ENCODE measurements at places on chromosomes 2 and 18. TPM values are rescaled to one million over a fixed set of nuclear protein-coding genes. Genes with fewer than 3 reads are reported as not detected.

DNA sequence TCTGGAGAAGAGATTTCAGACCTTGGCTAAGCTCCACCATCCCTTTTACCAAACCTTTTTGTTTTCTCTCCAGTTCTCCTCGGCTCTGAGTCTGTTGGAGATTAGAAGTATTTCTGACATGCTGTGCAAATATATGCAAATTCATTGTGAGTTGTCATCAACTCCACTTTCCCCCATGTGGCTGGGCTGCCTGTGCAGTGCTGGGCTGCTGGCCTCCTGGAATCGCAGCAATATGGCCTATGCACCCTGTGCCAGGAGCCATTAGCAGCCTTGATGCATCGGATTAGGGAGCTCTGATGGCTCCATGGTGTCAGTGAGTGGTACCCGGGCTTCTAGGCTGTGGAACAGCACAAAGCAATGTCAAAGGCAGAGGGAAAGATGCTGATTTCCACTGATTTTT, 80.0 kb downstream of the GPR39 start:
- no peak for DNase-seq

DNA sequence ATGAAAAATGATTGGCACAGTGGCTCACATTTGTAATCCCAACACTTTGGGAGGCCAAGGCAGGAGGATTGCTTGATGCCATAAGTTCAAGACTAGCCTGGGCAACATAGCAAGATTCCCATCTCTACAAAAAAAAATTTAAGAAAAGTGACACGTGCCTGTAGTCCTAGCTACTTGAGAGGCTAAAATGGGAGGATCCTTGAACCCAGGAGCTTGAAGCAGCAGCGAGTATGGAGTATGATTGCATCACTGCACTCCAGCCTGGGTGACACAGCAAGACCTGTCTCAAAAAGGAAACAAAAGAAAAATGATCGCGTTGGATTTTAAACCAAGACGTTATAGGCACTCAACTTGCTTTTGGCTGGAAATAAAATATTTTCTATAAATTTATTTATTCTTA, 37.8 kb upstream of the CREB1 start:
- DNase-seq, result no peak
- no peak overlapping the region for H3K4me3 ChIP-seq
- H3K27ac ChIP-seq, result no peak overlapping the region
- no peaks in the 10 kb centered on the region for H3K27me3 ChIP-seq
- peaks cover 25% of the 10 kb centered on the region for H3K4me1 ChIP-seq

- H3K4me3 ChIP-seq, result no peak overlapping the region
- H3K27ac ChIP-seq, result no peak overlapping the region
- H3K27me3 ChIP-seq, result no peaks in the 10 kb centered on the region
These were observed 373.1 kb upstream of the FANCL start for GRCh38 chr2:58614219-58614618.

GRCh38 chr2:192416060-192416459, 221.3 kb upstream of the TMEFF2 start:
- no peak overlapping the region for H3K4me3 ChIP-seq
- H3K36me3 ChIP-seq, result no peaks in the 10 kb centered on the region
- no peak for DNase-seq
- H3K27ac ChIP-seq, result no peak overlapping the region
- no peaks in the 10 kb centered on the region for H3K4me1 ChIP-seq

DNA sequence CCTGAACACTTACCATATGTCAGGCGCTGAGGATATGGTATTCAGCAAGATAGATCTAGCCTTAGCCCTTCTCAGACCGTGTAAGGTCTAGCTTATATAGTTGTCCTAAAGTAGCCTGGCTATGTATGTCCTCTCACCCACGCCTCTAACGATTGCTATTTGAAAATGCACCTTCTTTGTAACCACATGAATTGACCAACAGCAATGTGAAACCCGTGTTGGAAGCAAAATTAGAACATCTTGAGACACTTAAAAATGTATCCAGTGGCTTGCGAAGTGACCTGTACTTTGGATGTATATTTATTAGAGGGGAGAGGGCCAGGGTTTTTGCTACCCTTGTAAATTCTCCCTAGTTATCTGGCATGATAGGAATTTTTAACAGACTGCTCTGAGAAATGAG, 860.0 kb upstream of the ZEB2 start:
- no peaks in the 10 kb centered on the region for H3K36me3 ChIP-seq
- no peak overlapping the region for H3K27ac ChIP-seq
- H3K4me1 ChIP-seq, result peaks cover 9% of the 10 kb centered on the region
- H3K4me3 ChIP-seq, result no peak overlapping the region

GRCh38 chr2:180061546-180061945, 54.4 kb upstream of the CWC22 start:
- H3K36me3 ChIP-seq, result no peaks in the 10 kb centered on the region
- H3K27ac ChIP-seq, result no peak overlapping the region
- peaks cover 32% of the 10 kb centered on the region for H3K27me3 ChIP-seq
- DNase-seq, result no peak

DNA sequence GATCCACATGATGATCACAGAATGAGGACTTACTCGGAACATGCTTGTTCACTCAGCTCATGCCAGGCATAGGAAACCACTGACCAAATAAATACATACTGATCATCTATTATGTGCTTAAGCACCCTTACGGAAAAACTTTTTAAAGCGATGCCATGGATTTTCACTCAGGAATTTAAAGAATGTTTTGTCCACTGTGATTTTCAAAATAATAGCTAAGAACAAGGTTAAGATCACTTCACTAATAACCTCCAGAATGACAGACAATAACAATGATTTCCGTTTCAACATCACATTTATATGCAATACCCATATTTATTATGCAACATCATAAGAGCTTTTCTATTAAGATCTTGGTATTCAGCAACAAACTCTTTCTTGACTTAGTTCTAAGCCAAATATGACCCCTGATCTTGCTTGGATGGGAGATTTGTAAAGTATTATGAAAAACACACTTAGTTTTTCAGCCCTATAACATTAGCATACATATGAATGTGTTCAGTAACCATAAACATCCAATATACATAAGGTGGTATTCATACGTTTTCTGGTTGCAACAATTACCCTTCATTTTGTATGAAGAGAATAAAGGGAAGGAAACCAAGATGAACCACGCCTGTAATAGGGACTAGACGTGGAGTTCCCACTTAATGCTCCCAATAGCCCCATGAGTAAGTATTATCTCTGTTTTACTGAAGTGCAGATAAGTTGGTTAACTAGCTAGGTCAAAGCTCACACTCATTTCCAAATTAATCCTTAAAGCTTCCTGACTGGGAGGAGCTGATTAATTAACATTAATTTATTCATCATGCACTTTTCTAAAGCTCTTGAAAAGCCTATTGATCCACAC, 1.9 kb downstream of the CD302 start:
- H3K36me3 ChIP-seq, result no peaks in the 10 kb centered on the region
- no peak for DNase-seq
- H3K27me3 ChIP-seq, result no peaks in the 10 kb centered on the region
- H3K27ac ChIP-seq, result no peak overlapping the region
- peak overlapping the region; percentile 93 for H3K4me3 ChIP-seq
- peaks cover 16% of the 10 kb centered on the region for H3K4me1 ChIP-seq

- peaks cover 66% of the 10 kb centered on the region for H3K4me1 ChIP-seq
- no peaks in the 10 kb centered on the region for H3K27me3 ChIP-seq
- H3K36me3 ChIP-seq, result peaks cover 3% of the 10 kb centered on the region
- no peak for DNase-seq
These were observed 47.7 kb downstream of the MYO1B start for GRCh38 chr2:191292869-191293268.

GRCh38 chr2:85431570-85432205, 13.2 kb downstream of the SH2D6 start:
- no peak overlapping the region for H3K4me3 ChIP-seq
- no peaks in the 10 kb centered on the region for H3K36me3 ChIP-seq
- H3K27ac ChIP-seq, result no peak overlapping the region
- no peaks in the 10 kb centered on the region for H3K4me1 ChIP-seq
- no peak for DNase-seq

GRCh38 chr18:26510337-26510736, 38.0 kb downstream of the KCTD1 start:
- no peaks in the 10 kb centered on the region for H3K27me3 ChIP-seq
- no peaks in the 10 kb centered on the region for H3K36me3 ChIP-seq
- H3K27ac ChIP-seq, result no peak overlapping the region
- peaks cover 20% of the 10 kb centered on the region for H3K4me1 ChIP-seq

GRCh38 chr18:5415031-5415430, 119.5 kb upstream of the ZBTB14 start:
- no peak overlapping the region for H3K27ac ChIP-seq
- no peak overlapping the region for H3K4me3 ChIP-seq
- H3K27me3 ChIP-seq, result no peaks in the 10 kb centered on the region
- no peaks in the 10 kb centered on the region for H3K36me3 ChIP-seq
- no peaks in the 10 kb centered on the region for H3K4me1 ChIP-seq

DNA sequence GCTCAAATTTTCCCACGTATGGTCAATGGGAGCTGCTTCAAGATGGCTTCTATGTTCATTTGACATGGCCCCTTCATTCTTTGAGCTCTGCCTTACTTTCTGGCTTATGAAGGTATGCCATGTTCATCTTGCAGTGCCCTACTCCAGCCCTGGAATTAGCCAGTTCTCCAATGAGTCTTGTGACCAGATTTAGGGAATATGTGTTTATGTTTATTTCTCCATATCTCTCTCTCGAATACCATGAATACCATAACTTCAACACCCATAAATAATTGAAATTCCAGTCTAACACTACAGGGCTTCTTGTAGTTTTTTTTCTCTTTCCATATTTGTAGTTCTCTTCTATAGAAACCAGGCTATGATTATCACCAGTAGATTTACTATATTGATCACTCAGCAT, 39.7 kb downstream of the EPB41L5 start:
- no peaks in the 10 kb centered on the region for H3K27me3 ChIP-seq
- no peak overlapping the region for H3K27ac ChIP-seq
- peak; percentile 2 for DNase-seq
- H3K4me3 ChIP-seq, result no peak overlapping the region

- H3K27ac ChIP-seq, result 0 out of 2 replicates have a peak overlapping the region, but pooled peaks have one; percentile 14
- H3K27me3 ChIP-seq, result no peaks in the 10 kb centered on the region
- no peaks in the 10 kb centered on the region for H3K36me3 ChIP-seq
- DNase-seq, result peak; percentile 90
- peaks cover 6% of the 10 kb centered on the region for H3K4me1 ChIP-seq
These were observed 100.8 kb downstream of the ASB1 start for GRCh38 chr2:238527565-238527964.

GRCh38 chr2:54836477-54836876, 113.0 kb downstream of the EML6 start:
- no peak overlapping the region for H3K4me3 ChIP-seq
- DNase-seq, result peak; percentile 28
- no peak overlapping the region for H3K27ac ChIP-seq
- no peaks in the 10 kb centered on the region for H3K27me3 ChIP-seq
- H3K4me1 ChIP-seq, result no peaks in the 10 kb centered on the region
- H3K36me3 ChIP-seq, result no peaks in the 10 kb centered on the region

DNA sequence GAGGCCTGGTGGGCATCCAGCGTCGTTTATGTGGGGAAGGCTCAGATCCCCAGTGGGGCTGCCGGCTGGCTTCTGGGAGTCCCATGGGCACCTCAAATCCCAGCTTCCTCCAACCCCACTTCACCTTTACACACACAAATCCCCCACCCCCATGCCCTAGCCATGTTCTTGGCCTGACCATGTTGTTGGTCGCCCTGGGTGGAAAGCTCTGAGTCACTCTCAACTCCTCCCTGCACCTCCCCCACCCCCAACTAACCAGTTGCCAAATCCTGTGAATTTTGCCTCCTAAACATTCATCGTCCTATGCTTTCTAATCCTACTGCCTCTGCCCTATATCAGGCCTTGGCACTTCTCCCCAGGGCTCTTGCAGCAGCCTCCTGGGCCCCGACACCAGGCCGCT, 6.4 kb downstream of the TNS1 start:
- no peaks in the 10 kb centered on the region for H3K36me3 ChIP-seq
- peak overlapping the region; percentile 55 for H3K4me3 ChIP-seq
- DNase-seq, result peak; percentile 92

DNA sequence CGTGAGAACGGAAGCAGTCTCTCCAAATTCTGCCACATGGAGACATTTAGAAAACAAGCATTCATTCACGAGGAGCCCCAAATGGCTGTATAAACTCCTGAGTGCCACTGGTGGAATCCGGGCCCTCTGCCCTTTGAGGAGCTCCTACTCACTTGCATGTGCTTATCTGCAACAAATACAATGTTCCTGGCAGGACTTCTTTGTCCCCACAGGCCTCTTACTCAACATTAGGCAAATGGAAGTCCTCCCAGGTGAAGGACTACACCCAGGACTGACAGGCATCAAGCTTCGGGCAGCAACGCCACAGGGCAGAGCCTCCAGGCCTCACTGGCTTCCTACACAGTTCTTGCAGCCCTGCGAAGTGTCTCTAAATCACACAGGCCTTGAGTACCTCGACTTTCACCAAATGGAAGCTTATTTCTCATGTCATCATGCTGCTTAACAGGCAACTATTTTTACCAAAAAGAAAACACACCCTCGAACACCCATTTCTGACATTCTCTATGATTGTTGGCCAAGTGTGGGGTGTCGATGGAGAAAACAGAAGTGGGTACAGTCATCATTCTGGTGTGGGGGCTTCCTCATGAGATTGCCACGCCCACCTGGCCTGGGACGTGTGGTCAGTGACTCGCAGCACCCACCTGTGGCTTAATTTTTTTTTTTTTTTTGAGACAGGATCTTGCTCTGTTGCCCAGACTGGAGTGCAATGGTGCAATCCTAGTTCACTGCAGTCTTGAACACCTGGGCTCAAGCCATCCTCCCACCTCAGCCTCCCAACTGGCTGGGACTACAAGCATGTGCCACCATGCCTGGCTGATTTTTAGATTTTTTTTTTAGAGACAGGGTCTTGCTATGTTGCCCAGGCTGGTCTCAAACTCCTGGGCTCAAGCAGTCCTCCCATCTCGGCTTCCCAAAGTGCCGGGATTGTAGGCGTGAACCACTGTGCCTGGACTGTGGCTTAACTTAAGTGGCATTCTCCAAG, 186.8 kb upstream of the GLI2 start:
- H3K4me3 ChIP-seq, result no peak overlapping the region
- no peaks in the 10 kb centered on the region for H3K27me3 ChIP-seq
- no peak for DNase-seq
- H3K36me3 ChIP-seq, result no peaks in the 10 kb centered on the region
- H3K27ac ChIP-seq, result no peak overlapping the region

GRCh38 chr2:44291281-44292248, 16.3 kb downstream of the SLC3A1 start:
- no peaks in the 10 kb centered on the region for H3K36me3 ChIP-seq
- H3K27ac ChIP-seq, result peak overlapping the region; percentile 28
- peak; percentile 86 for DNase-seq
- H3K27me3 ChIP-seq, result no peaks in the 10 kb centered on the region

DNA sequence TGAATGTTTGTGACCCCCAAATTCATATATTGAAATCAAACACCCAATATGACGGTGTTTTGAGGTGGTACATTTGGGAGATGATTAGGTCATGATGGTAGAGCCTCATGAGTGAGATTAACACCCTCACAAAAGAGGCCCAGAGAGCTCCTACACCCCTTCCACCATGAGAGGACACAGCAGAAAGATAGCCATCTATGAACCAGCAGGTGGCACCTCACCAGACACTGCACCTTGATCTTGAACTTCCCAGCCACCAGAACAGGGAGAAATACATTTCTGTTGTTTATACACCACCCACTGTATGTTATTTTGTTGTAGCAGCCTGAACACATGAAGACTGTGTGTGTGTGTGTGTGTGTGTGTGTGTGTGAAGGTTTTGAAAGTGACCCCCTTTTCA, 58.1 kb downstream of the ST3GAL5 start:
- no peak for DNase-seq
- H3K4me1 ChIP-seq, result peaks cover 7% of the 10 kb centered on the region
- H3K36me3 ChIP-seq, result no peaks in the 10 kb centered on the region
- no peak overlapping the region for H3K4me3 ChIP-seq
- no peak overlapping the region for H3K27ac ChIP-seq

The LYPD6 gene
- 3.9 TPM for total RNA-seq

The FN1 gene
- 36,331 TPM for total RNA-seq

The VWC2L gene
- not detected for total RNA-seq

The GULP1 gene
- 11.9 TPM for total RNA-seq

The STPG4 gene
- total RNA-seq, result not detected

The PRSS56 gene
- total RNA-seq, result not detected

The PFN4 gene
- total RNA-seq, result not detected

The CNOT9 gene
- 65.8 TPM for total RNA-seq

The DNAJC5G gene
- total RNA-seq, result not detected

The ABCB11 gene
- not detected for total RNA-seq

All from GM23248 (cell line).